ENCODE measurements at places on chromosomes 7 and 10. TPM values are rescaled to one million over a fixed set of nuclear protein-coding genes. Genes with fewer than 3 reads are reported as not detected.

Gene HPSE2
- total RNA-seq: not detected

Gene FERD3L
- not detected for total RNA-seq

Gene LRRN3
- 211 TPM for total RNA-seq

Gene TMEM178B
- total RNA-seq: 0.22 TPM

Gene WNT8B
- total RNA-seq: 0.40 TPM

Gene TSPAN15
- total RNA-seq: 3.6 TPM

Gene NEUROD6
- total RNA-seq: not detected

Gene LRRD1
- total RNA-seq: not detected

DNA sequence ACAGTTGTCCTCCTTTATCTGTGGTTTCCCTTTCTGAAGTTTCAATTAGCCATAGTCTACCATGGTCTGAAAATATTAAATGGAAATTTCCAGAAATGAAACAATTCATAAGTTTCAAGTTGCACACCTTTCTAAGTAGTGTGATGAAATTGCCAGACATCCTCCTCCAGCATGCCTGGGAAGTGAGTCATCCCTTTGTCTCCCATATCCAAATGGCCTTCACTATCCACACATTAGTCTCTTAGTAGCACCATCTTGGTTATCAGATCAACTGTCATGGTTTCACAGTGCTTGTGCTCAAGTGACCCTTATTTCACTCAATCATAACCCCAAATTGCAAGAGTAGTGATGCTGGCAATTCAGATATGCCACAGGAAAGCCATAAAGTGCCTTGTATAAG, 83.4 kb upstream of the PPP1R9A start:
- DNase-seq: no peak

- DNase-seq: peak; percentile 5
Observed at GRCh38 chr7:85471740-85472139, 284.9 kb upstream of the SEMA3D start.

- no peak for DNase-seq
Observed at GRCh38 chr7:118583641-118584040, 359.1 kb downstream of the ANKRD7 start.

- DNase-seq: no peak
Observed at GRCh38 chr10:18334116-18334867, 194.1 kb downstream of the CACNB2 start.

GRCh38 chr7:2968176-2968575, 75.5 kb downstream of the CARD11 start:
- no peak for DNase-seq

DNA sequence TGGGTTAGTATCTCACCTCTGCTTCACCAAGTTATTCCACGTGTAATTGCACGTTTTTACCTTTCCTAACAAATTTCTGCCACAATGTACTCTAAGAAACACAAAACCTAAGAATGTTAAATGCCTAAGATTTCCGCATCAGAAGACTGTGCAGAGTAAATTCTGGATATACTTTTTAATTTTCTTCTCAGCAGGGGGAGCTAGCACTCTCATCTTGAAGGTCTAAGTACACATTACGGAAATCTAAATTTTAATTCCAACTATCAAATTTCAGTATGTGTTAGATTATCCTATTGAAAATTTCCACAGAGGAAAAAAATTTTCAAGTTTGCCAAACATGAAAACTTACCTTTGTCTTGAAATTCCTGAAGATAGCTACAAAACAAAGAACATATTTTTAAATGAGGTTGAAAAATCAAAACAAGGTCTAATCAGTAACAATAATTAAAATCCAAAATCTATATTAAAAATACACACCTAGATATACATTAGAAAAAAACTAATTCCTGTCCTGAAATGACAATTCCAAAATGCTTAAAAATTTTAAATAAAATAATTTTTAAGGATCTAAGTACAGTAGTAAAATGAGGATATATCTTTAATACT, 10.5 kb downstream of the SKAP2 start:
- no peak for DNase-seq

DNA sequence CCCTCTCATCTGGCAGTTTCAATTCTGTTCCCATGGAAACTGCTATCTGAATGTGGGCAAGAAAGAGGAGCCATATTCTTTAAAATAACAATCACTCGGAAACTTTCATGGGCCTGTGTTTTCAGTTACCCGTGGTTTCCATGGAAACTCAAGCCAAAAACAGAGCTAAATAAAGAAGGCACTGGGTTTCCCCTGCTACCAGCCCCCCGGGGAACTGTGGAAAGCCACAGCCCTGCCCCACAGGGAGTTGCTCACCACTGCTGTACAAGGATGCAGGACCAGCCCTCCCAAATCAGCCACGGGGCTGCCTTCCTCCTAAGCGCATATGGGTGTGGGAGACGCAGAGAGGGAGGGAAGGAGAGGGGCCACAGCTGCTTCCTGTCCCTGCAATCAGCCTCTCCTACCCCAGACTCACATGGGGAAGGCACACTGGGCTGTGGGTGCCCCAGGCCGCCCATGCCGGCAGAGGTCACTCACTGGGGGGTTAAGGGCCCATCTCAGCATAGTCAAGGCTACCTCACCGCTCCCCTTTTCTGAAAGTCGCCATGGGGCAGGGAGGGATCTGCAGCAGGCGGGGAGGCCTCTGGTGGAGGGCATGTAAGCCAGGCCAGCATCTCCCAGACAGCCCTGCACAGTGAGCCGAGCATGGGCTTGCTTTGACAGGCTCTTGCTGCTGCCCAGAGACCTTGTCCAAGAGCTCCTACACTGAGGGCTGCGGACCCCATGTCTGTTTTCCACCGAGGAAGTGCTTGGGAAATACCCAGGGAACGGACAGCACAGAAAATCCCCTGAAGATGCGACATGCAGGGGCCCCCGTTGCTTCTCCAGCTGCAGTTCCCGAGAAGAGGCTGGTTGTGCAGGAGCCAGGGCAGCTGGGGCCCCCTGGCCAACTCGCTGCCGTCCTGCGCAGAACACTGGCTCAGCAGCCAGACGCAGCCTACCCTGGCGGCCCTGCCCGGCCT, 157.3 kb upstream of the PPP2R2D start:
- DNase-seq: no peak

DNA sequence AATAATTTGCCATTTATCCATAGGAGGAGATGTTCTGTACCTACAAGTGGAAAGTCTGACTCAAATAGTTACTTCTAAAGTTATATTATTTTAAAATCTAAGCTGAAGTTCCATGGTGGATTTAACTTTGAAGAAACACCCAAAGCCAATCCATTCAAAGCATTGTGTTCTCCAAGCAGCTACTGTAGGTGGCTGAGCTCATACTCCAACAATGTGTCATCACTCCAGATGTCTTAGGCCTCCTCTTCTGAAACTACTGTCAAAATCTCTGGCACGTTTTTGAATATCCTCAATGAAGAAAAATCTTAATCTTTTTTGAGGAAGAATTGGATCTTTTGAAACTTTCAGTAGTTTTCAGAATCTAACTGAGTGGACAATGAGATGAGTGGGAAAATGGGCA, 169.1 kb downstream of the PTEN start:
- DNase-seq: no peak

DNA sequence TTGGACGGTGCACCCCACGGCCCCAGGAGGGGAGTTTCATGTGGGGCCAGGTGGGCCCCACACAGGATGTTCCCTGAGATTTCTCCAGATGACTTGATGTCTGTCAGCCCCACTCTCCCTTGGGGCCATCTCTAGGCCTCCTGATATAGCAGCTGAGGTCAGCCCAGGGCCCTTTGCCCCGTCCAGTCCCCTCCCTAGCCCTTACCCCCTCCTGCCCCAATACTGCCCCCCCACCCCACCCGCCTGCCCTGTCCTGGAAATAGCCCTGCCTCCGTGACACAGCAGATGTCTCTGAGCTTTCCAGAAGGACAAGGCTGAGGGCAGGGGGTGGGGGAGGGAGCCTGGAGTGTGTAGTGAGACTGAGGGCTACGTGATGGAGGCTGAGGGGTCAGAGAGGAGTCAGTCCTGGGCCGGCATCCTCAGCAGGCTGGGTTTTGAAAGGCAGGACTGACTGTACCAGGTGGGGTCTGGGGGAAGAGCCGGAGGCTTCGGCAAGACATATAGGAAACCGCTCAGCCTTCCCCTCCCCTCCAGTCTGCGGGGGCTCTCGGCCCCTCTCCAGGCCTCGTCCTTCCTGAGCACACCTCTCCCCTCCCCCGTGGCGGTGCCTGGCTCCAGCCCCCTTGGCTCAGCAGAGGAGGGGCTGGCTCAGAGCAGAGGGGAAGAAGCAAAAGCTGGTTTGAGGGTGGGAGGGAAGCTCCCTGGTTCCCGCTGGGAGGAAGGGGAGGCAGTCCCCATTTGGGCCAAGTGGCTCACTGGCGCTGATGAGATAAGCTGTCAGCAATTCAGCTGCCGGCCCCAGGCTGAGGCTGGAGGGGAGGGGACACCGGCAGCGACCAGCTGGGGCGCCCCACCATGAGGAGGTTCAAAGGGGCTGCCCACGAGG, 2.0 kb downstream of the FLNC start:
- no peak for DNase-seq

DNA sequence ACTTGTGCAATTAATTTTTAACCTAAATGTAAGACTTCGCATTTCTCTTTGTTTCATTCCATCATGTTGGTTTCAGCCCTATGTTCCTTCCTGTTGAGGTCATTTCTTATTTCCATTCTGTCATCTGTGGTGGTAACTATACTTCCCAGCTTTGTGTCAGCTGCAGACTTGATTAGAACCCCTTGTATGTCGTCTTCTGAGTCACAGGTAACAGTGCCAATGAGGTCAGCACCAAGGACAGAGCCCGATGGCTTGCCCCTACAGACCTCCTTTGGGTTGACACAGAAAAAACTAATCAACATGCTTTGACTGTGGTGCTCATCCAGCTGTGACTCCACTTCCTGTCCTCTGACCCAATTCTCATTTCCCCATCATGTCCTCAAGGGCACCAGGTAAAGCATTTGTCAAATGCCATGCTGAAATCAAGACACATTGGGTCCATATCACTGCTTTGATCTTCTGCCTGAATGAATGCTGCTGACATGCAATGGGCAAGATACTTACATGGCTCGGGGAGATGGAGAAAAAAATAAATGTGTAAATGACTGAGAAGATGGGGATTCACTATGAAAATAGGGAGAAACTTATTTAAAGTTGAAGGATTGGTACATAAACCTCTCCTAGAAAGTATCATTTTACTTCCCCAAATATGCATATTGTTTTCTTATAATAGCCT, 25.6 kb upstream of the CRTAC1 start:
- peak; percentile 28 for DNase-seq

- no peak for DNase-seq
Observed at GRCh38 chr10:71001470-71001869, 113.1 kb upstream of the PCBD1 start.

- DNase-seq: peak; percentile 74
Observed at GRCh38 chr10:92087750-92088395, 164.3 kb downstream of the BTAF1 start.

GRCh38 chr10:58755677-58756076, 243.0 kb downstream of the BICC1 start:
- no peak for DNase-seq

DNA sequence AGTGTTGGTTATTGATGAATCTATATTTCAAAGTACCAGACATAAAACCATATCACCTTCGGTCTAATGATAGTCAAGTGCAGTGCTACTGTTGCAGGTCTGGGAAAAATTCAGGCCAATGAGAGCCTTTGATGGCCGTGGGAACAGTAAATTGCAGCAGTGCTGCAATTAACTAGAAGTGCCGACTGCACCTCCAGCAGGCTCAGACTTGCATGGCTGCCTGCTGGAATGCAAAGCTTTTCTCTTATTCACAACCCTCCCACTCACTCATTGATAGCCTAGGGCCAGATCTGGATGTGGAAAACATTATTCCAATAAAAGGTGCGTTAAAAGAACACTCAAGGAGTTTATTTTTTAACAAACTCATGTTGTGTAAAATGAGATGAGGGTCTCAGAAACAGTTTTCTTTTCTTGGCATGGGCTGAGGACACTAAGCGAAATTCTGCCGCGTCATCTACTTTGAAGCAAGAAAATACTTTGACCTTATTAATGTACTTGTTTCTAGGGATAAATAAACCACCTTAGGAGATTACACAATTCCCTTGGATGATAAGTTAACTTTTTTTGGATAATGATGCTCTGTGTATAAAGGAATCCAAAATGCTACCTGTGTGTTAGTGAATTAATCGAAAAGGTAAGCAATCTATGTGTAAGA, 17.1 kb downstream of the PLXDC2 start:
- no peak for DNase-seq

GRCh38 chr7:128961030-128961659, 23.4 kb downstream of the IRF5 start:
- DNase-seq: no peak

Measured in activated CD4-positive, alpha-beta T cell treated with anti-CD3 and anti-CD28 coated beads, Interleukin-2, amount 10 ng/mL, durations not matched to agents 7 days and 5 days (primary cell).